Activated naive CD4-positive, alpha-beta T cell treated with Interleukin-2 at 50 U/mL for 16 hours (primary cell): ENCODE measurements at places on chromosomes 6 and 20.

DNA sequence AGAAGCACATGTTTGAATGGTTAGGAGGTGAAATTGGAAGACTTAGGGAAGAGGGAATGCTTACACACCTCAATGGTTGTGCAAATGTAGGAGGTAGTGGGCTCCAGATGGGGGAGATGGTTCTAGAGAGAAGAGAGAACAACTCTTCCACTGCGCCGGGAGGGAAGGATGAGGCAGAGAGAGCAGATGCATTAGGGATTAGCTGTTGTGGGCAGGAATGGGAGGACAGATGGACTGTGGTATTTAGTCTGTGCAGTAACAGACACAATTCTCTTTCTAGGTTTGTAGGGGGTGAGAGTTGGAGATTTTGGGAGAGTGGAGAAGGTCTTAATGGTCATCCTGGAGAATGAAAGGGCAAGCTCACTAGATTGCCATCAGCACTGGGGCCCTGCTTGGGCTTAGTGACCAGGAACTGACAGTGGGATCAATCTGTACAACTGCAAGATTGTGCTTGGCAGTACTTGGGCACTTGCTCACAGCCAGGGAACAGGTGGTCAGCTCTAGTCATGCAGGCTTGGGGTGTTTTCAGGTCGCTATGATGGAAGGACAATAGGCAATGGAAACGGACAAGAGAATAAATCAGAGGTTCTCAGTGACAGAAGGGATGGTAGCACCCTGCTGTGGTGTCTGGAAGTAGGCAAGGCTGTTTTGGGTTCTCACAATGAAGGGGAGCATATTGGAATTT, 182.0 kb upstream of the MYLIP start:
- DNase-seq = no peak

DNA sequence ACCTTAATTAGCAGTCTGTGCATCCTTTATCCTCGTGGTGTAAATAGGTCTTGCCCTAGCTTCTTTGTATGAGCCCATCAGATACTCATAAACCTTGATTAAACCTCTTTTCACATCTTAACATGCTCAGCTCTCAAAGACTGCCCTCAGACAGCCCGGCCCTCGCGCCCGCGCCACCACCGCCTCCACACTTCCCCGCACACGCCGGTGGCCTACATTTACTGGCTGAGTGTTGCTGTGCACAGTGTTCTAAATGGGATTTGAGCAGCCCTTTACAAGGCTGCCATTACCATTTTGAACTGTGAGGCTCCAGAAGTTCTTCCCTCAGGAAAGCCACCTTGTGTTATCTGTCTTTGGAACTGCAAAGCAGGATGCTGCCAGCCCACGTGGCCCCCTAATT, 63.0 kb upstream of the INSM1 start:
- DNase-seq = no peak

GRCh38 chr6:7062451-7063162, 45.2 kb upstream of the RREB1 start:
- no peak for DNase-seq

- DNase-seq = peak; percentile 89
Measured at GRCh38 chr6:14743474-14744211, 502.2 kb upstream of the JARID2 start.

DNA sequence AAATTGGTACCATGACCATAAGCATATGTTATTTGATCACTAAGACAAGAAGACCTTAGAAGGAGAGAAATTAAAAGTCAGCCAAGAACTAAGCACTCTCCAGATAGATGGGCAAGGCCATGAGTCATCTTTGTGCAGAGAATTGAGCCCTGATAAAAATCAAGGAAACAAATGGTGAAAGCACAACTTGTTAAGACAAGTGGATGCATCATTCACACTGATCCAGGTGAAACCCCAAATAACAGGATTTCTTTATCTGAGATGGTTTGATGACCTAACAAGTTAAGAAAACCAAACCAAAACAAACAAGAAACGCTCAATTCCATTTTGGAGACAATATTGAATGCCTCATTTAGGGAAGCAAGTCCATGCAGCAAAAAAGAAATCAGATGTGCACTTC, 121.6 kb downstream of the ADAT2 start:
- DNase-seq = no peak

- DNase-seq = no peak
Measured at GRCh38 chr6:51098791-51099190, 280.1 kb downstream of the TFAP2B start.
